ENCODE measurements at places on chromosomes 5 and 9.

GRCh38 chr5:68178579-68178978 is 37.0 kb upstream of the PIK3R1 start:
- peak; percentile 80 for DNase-seq

DNA sequence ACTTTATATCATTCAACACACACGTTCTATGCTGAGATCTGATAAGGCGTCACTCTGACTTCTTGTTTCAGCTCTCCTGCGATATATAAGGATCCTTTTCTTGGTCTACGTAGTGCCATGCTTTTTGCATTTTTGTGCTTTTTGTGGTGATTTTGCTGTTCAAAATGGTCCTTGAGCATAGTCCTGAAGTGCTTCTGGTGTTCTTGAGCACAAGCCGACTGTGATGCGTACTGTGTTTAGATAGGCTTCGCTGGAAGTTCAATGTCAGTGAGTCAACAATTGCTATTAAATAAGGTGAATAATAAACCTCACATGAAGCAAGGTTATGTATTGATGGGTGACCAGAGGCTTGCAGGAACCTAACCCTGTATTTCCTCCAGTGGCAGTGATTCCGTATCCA is 46.8 kb downstream of the ACO1 start:
- no peak for DNase-seq

- no peak for DNase-seq
Measured at GRCh38 chr9:122228191-122228567, 578 bp downstream of the LHX6 start.

DNA sequence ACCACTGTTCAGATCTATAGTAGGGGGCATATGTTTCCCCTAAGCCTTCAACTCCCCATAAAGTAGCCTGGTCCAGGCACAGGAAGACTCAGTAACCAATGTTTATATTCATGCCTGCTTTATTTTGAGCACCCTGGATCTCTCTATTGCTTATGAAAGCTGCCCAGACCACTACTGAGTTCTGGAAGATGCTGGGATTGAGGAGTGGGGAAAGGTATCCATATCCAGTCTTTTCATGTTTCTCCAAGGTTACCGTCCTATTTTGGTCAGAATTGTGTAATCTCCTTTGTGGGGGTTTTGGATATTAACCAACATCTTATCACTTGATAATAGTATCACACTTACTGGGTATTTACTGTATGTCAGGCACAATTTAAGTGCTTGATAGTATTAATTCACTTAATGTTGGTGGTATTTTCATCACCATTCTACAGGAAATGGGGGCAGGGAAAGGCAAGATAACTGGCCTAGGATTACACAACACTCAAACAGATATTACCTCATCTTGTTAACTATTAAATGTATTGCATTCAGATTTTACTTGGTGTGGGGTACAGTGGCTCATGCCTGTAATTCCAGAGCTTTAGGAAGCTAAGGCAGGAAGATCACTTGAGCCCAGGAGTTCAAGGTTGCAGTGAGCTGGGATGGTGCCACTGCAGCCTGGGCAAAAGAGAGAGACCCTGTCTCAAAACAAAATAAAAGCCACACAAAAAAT is 36.3 kb downstream of the RUSC2 start:
- no peak for DNase-seq

DNA sequence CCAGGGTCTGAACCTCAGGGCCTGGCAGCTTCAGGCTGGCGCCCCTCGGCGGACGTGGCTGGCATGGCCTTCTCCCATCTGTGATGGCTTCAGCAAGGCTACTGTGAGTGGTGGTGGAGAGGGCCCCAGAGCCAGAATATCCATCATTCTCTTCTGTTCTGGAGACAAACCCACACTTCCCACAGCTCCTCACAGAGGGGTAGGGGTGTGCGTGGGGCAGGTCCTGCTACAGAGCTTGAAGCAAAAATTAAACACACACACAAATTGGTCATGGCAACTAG is 9.6 kb downstream of the GPX3 start:
- no peak for DNase-seq

GRCh38 chr9:127074561-127075548 is 47.6 kb downstream of the ANGPTL2 start:
- DNase-seq, result no peak

DNA sequence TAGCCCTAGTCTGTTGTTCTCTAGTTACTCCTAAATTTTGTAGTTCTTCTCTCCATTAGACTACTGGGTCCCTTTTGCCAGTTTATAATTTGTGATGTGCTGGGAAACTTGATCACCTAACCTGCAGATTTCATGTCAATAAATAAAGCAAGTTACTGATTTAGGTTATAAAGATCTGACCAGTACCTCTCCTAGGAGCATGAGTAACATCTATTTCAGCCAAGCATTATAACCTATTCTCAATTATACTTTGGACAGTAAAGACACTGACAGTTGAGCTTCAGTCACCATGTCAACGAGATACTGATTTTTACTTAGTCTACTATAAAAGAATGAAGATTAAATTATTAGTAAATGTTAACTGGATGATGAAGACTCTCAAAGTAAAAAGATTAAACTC is 36.7 kb downstream of the CSNK1A1 start:
- no peak for DNase-seq

- peak; percentile 31 for DNase-seq
Measured at GRCh38 chr5:84255315-84255714, 129.4 kb downstream of the EDIL3 start.

GRCh38 chr5:174798551-174798951 is 74.2 kb downstream of the MSX2 start:
- DNase-seq, result no peak

- no peak for DNase-seq
Measured at GRCh38 chr9:1208157-1208556, 158.0 kb downstream of the DMRT2 start.

- peak; percentile 67 for DNase-seq
Measured at GRCh38 chr9:83061036-83061435, 1.9 kb downstream of the RASEF start.

DNA sequence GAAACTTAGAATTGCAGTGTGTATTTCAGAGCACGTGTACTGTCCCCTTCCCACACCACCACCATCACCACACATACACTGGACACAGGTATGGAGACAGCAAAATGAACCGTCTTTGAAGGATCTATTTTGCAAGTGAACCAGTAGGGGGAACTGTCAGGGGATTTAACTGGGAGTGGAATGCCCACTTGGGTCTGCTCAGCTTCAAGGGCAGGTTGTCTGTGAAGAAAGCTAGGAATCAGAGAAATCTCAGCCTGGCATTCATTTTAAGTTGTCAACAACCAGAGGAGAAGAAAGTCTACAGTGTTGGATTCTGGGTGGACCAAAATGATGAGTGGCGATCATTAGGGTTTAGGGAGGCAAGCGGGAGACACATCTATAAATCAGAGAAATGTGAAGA is 147.0 kb downstream of the DCP2 start:
- DNase-seq, result no peak

- no peak for DNase-seq
Measured at GRCh38 chr9:17519761-17520160, 59.1 kb upstream of the SH3GL2 start.

DNA sequence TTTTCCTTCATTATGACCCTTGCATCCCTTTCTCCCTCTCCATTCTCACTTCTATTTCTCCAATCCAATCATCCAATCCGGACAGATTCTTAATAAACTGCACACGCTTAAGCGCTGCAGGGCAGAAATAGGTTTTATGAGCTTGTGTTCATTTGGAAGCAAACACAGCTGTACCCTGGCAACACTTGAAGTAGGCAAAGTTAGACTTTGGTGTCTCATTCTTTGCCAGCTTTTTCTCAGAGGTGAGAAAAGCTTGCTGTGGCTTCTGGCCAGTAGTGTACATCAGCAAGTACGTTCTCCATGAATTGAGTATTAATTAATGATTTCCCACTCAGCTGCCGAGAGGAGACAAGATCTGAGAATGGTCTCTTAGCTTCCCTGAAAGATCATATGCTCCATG is 88.5 kb downstream of the FBXO4 start:
- DNase-seq, result no peak

DNA sequence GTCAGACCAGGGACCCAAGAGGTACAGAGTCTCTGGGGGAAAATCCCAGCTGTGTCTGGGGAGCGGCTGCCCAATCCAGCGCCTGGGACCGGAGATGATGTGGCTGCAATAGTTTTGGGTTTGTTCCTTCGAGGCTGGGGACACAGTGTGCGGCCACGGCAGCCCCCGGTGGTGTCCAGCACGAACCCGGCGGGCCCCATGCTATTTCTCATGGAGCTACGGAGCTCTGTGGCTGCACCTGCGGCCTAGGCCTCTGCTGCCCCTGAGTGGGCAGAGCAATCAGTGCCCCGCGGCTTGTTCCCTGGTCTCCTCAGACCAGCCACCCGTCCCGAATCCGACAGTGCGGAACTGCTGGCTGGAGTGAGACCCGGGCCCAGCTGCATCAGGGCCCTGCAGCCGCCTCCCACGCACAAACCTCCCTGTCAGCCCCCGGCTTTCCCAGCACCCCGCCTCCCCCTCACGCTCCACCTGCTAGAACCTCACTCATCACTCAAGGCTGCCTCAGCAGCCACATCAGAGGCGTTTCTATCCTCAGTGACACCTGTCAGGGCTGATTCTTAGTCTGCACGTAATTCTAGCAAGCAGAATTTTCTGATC is 29.0 kb downstream of the SARDH start:
- DNase-seq, result no peak

- no peak for DNase-seq
Measured at GRCh38 chr5:177596775-177597238, 3.1 kb upstream of the B4GALT7 start.

DNA sequence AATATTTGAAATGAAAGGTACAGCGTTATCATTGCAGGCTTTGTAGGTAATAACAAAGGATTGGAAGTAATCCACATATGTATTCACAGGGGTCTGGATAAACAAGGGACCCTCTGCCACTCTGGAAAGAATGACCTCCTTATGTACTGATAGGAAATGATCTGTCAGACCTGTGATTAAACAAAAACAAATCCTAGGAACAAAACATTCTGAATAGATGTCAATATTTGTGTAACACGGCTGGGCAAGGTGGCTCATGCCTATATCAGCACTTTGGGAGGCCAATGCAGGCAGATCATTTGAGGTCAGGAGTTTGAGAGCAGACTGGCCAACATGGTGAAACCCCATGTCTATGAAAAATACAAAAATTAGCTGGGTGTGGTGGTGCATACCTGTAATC is 42.3 kb downstream of the NSUN2 start:
- no peak for DNase-seq

DNA sequence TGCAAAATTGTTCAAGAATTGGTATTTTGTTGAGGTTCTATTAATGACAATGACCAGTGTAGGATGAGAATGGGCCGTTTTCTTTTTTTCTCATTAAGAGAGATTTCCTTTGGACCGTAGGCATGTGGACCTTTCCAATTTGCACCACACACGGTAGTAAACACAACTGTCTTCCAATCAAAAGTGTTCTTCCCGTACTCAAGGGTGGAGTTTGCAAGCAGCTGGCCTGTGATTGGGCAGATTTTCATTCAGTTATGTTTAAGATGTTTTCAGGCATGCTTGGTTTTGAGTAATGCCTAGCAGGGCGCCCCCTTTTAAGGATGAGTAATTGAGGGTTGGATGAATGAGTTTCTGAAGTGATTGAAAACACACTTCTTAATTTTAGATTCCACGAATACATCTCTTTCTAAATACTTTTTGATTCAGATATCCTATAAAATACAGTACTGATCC is 2.5 kb downstream of the KDM3B start:
- peak; percentile 89 for DNase-seq

All from mammary epithelial cell (primary cell).